ENCODE measurements at places on chromosomes 5 and 9.

- DNase-seq: no peak
These were observed 161.9 kb downstream of the ARHGAP26 start for GRCh38 chr5:142931896-142932686.

GRCh38 chr5:159310511-159310910 lies 19.8 kb downstream of the IL12B start:
- DNase-seq: no peak

DNA sequence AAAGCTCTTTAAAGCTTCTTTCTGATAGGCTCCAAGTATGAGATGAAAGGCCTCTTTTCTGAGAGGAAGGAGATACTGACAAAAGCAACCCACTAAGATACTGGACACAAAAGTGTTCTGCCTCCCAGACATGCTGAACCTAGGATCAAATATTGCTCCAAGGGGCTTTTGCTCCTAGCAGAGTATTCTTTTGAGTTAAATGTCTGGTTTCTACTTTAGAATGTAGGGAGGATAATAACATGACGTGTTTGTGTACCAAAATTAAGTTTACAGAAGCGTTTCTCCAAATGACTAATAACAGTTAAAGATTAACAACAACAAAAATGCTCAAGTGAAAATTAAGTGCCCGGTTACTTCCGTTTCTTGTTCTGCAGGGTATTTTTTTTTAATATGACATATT lies 2293.3 kb upstream of the C9orf72 start:
- no peak for DNase-seq

DNA sequence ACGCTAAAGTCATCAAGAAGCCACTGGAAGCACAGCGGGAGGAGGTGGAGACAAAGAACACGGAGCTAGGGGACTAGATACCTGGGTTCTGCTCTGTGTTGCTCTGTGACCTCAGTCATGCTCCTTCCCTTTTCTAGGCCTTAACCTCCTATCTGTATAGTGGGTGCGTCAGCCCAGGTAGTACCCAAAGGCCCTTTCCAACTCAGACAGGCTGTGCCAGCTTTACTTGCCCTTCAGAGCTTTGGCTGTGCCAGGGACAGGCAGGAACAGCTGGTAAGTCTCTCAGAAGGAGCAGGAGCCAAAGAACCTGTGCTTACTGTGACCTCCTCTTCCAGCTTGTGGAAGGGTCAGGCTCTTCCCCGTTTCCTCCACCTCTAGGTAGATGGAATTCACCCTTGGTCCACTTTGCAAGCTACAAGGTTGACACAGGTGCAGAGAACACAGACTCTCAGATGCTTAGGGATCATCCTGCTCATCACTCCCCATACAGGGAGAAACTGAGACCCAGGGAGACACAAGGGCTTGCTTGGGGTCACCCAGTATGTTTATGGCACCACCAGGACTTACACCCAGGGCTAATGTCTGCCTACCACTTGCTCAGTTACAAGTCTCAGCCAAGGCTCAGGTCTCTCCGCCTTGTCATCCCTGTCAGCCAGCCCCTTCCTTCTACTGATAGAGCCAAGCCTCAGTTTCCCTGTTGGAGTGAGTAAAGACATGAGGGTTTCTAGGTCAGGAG lies 1.7 kb downstream of the CCDC69 start:
- DNase-seq: no peak

DNA sequence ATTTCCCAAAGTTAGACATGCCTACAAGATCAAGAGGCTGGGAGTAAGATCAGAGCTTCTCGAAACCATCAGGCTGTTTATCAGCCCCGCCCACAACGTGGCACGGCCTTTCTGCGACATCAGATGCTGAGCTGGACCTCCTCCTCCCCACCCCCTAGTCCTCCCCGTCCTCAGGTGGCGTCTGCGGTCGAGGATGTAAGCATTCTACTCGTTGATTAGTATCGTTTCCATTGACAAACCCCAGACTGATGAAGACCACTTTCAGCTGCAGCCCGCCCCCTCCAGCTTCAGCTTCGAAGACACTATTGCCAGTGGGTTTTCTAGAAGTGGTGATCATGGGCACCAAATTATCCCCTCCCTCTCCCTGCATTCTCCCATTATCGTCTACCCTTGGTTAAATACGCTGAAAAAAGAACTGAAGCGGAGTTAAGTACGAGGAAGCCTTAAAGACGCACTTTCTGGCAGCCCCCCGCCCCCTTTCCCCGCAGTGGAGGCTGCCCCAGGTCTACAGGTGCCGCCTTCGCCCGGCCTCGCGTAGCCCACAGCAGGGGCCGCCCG lies 1.1 kb downstream of the PPIC start:
- DNase-seq: peak; percentile 25

DNA sequence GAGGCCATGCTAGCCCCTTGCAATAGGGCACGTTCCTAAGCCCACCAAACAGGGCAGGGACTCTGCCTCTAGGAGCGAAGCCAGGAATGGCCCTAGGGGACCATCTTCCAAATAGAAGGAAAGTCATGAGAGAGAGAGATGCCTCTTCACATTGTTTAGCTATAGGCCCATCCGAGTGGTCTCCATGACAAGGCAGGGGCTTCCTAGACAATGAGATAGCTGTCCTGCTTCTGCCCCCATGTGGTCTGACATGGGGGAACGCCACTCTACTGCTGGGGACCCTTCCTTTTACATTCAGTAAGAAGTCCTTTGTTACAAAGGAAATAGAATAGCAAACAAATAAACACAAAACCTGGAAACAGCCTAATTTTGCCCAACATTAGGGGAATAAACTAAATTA lies 17.9 kb upstream of the KIF4B start:
- no peak for DNase-seq

DNA sequence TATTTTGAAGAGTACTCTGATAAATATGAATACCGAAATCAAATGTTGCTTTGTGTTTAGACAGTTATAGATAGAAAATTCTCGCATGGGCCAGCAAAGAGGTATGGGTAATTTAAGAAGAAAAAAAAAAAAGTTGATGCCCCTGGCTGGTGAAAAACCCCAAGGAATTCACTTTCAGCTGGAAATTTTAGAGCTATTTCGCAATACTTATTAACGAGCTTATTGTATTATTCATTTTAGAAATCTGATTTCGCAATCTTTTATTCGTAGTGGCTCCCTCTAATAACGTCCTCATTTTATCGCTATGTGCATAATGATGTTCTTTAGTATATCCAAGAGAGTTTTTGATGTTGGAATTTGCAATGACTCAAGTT lies 18.5 kb upstream of the FER start:
- DNase-seq: peak; percentile 53

GRCh38 chr9:74322661-74323314 lies 174.3 kb upstream of the RORB start:
- no peak for DNase-seq

- no peak for DNase-seq
These were observed 32.3 kb upstream of the FAM81B start for GRCh38 chr5:95358848-95359247.

DNA sequence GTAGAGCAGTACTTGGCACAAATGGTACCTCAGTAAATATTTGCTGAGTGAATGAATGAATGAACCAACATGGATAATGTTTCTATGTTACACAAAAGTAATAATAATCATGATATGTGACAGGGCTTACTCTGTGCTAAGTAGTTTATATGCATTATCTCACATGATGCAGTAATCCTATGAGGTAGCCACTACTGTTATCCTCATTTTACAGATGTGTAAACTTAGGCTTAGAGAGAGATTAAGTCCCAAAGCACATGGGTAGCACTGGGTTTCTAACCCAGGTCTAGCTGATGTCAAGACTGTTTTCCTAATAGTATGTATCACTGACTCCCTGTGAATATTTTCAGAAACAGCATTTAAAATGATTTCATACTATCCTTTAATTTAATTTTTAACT lies 44.1 kb upstream of the VDAC1 start:
- no peak for DNase-seq

- DNase-seq: peak; percentile 84
These were observed 11.0 kb upstream of the SH3RF2 start for GRCh38 chr5:145925353-145925752.

DNA sequence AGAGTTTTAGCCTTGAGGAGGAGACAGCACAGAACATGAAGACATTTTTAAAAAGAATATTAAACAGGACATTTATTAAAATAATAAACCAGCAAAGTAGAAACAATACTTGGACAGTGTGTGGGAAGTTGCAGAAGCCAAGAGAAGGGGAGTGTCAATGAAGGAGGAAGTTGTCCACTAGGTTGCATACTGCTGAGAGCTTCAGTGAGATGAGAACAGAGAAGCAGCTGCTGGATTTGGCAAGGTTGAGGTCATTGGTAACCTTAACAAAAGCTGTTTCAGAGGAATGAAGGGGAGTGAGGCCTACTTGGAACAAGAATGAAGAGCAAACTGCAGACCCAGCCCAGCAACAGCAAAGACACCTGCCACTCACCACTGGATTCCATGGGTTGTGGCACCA lies 11.4 kb downstream of the BHMT start:
- no peak for DNase-seq

DNA sequence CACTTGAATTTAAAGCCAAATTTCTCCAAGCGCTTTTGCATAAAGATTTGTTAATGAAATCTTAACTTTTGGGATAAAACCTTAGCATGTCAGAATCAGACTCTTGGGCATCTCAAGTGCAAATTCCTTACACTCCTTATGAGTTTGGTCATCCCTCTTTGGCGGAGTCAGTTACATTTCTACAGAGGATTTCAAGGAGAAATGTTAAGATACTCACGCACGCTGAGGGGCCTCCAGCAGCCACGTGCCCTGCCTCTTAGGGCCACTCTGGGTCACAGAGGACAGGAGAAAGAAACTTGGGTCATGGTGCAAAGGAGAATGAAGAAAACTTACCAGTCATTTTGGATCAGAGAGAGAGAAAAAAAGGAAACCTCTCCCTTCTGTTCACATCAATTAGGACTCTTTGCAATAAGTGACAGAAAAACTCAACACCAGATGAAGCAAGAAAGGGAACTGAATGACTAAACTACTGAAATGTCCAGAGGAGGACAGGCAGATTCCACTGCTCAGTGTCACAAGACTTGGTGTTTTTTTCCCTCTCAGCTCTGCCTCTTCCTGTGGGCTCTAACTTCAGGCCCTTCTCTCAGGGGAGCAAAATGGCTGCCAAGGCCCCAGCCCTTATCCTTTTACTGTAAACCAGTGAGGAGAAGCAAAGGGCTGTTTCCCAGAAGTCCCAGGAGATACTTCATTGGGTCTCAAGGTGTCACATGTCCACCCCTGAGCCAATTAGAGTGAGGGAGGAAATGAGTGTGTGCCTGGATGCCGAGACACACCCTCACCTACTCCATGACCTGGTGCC lies 63.3 kb upstream of the NFIL3 start:
- peak; percentile 82 for DNase-seq

DNA sequence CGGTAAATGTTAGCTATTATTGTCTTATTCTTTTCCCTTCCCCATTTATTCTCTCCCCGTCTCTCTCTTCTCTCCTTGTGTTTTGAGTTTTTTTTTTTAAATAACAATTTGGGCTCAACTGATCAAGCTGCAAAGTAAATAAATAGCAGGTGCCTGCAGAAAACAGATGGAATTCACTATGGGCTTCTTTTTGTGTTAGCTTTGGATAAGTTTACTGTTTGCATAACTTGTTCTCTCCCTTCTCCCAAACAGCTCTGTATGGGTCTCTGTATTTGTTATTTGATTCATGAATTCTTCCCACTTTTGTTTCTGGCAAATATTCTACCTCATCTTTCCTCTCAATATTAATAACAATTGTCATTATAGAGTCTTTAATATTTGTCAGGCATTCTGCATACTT lies 111.8 kb upstream of the ASTN2 start:
- no peak for DNase-seq

DNA sequence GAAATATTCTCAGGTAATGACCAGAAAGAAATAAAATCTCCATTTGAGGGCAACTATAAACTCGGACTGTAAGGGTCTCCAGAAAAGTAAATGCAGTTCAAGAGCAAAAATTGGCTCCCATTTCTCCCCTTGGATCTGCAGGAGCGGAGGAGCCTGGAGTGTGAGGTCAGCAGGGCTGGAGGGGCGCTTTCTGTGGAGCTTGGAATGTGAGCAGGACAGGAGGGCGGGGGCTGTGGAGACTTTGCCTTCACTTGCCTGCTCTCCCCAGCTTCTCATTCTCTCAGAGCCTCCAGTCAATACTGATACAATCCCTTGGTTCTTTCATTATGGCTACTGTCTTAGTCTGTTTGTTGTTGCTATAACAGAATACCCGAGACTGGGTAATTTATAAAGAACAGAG lies 162.8 kb upstream of the ANKH start:
- DNase-seq: no peak

- no peak for DNase-seq
These were observed 481.5 kb upstream of the TUSC1 start for GRCh38 chr9:26159575-26160392.

DNA sequence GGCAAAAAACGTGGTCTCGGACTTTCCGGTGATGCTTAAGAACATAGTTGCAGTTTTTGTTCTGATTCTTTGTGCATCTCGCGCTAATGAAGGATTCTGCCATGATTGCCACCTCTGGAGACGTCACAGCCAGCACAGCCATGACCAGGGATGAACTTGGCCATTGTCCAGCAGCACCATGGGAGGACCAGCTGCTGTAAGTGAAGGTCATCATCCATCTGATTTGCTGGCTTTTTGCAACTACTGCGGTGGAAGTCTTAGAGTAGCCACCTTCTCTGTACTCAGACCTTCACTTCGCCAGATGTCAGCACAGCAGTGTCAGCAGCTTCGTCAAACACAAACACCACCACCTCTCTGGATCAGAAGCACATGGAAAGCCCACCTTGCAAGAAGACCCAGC lies 45.7 kb downstream of the NSUN2 start:
- DNase-seq: no peak

- no peak for DNase-seq
These were observed 6.1 kb upstream of the TNIP1 start for GRCh38 chr5:151086905-151087360.

- DNase-seq: no peak
These were observed 83.4 kb downstream of the MEGF10 start for GRCh38 chr5:127373858-127374491.

DNA sequence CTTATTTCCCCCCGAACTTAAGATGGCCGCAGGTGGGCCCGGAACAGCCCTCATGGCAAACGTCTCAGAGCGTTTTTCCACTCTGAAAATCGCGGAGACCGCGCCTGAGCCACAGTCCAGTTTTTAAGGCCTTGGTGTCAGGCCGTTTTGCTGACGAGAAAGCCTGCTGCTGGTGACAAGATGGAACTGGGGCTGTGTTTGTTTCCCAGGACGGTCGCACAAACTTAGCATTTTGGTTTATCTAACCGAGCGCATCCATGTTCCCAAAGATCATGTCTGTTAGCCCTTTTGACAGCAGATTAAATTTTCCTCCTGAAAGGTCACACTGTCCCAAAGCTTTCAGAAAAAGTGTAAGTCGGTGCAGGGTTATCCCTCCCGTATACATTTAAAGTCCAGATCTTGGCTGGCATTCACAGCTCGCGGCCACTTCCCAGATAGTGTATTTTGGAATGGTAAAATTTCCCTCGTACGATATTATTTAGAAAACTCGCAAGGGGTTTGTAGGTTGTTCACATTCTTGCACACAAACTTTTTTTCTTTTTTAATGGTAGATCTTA lies 812 bp downstream of the SREK1 start:
- no peak for DNase-seq

Measured in cardiac fibroblast (primary cell).